Tracheal epithelial cell (primary cell): ENCODE measurements at places on chromosomes 2 and 18. TPM values are rescaled to one million over a fixed set of nuclear protein-coding genes. Genes with fewer than 3 reads are reported as not detected.

Gene POTEI
- not detected in 2 replicates for total RNA-seq

Gene TACR1
- total RNA-seq, result not detected in 2 replicates

Gene TMEM18
- total RNA-seq, result 36.2 and 40.5 TPM in 2 replicates

Gene MC4R
- not detected in 2 replicates for total RNA-seq

Gene YES1
- 274 and 298 TPM in 2 replicates for total RNA-seq

Gene CAPN14
- total RNA-seq, result 2.2 and 6.8 TPM in 2 replicates
